ENCODE measurements at places on chromosomes 4 and X. TPM values are rescaled to one million over a fixed set of nuclear protein-coding genes. Genes with fewer than 3 reads are reported as not detected.

The ARMCX2 gene
- polyA plus RNA-seq = not detected

The SUPT20HL2 gene
- polyA plus RNA-seq = not detected

The KDR gene
- polyA plus RNA-seq = not detected

The KLHL13 gene
- 0.28 TPM for polyA plus RNA-seq

The BEX3 gene
- 50.9 TPM for polyA plus RNA-seq

The GAB3 gene
- not detected for polyA plus RNA-seq

The BEX5 gene
- polyA plus RNA-seq = not detected

The SHROOM4 gene
- polyA plus RNA-seq = 0.05 TPM

The ARX gene
- not detected for polyA plus RNA-seq

The SSX4B gene
- polyA plus RNA-seq = not detected

The NOA1 gene
- polyA plus RNA-seq = 19.0 TPM

The MSL3 gene
- 10.1 TPM for polyA plus RNA-seq

The RPS6KA3 gene
- polyA plus RNA-seq = 314 TPM

The GAGE12H gene
- not detected for polyA plus RNA-seq

The MAGEA1 gene
- not detected for polyA plus RNA-seq

The COL4A6 gene
- 4.5 TPM for polyA plus RNA-seq

The FABP2 gene
- 0.72 TPM for polyA plus RNA-seq

The MXRA5 gene
- not detected for polyA plus RNA-seq

The CYBB gene
- polyA plus RNA-seq = not detected

The GAB1 gene
- 6.8 TPM for polyA plus RNA-seq

The FDCSP gene
- not detected for polyA plus RNA-seq

The CFI gene
- polyA plus RNA-seq = 284 TPM

The MAGEB1 gene
- polyA plus RNA-seq = not detected

Data from HepG2 (cell line).